ENCODE measurements at places on chromosomes 16 and 17.

- no peak for DNase-seq
Observed at GRCh38 chr16:23700509-23700908, 12.5 kb downstream of the ERN2 start.

- no peak for DNase-seq
Observed at GRCh38 chr17:35514564-35514963, 22.9 kb downstream of the SLFN12L start.

DNA sequence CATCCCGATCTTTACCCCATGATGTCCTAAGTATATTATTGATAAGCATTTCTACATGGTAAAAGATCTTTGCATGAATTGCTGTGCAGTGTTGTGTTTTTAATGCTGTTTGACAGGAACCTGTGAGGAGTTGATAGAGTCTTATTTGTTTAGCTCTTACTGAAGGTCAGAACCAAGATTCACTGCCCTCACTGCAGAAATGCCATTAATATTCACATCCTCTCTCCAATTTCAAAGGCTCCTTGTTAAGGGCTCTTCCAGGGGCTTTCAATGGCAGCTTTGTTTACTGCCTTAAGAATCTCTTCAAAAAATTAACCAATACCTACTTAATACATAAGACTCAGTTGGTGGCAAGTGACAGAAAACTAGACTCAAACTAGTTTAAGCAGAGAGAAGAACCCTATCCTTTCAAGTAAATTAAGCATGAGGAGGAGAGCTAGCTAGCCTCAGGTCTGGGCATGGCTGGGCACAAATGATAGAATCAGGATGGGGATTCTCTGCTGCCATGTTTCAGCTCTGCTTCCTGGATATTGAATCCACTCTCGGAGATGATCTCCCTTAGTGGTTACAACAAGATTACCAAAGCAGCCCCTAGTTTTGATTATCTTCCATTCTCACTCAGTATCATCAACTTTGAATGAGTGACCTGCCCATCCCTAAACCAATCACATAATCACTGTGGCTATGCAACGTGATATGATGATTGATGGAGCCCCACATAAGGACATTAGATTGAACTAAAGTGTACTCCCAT, 311.8 kb downstream of the CDH11 start:
- DNase-seq = no peak

DNA sequence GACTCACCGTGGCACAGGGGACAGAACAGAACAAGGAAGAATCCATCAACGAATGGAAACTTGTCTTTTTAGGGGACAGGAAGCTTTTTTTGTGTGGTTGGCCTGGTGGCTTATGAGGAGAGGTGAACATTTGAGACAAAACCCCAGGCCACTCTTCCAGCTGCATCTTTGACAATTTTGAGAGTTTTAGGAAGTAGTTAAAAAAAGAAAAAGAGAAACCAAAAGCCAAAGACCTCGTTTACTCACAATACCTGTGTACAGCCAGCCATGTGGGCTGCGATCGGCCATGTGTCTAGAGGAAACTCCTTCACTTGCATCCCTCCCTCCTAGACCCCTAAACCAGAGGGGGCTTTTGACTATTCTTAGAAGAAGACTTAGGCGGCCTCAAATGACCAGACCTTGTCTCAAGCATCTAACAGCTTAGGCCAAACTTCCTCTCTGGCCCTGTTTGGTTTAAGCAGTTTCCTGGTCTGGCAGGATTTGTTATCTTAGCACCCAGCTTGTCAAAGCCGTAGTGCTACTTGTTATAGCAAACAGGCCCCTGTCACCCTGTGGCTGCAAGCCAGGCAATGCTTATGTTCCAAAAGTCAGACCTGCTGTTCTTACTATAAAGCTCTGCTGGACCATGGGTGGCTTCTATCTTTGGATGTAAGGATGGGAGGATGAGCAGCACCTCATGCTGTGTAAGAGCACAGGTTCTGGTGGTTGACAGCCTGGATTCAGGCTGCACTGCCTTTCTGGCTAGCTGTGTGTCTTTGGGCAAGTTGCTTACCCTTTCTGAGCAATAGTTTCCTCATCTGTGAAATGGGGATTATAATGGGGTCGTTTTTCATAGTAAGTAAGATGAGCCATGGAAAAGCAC, 17.7 kb downstream of the KSR1 start:
- DNase-seq = no peak

DNA sequence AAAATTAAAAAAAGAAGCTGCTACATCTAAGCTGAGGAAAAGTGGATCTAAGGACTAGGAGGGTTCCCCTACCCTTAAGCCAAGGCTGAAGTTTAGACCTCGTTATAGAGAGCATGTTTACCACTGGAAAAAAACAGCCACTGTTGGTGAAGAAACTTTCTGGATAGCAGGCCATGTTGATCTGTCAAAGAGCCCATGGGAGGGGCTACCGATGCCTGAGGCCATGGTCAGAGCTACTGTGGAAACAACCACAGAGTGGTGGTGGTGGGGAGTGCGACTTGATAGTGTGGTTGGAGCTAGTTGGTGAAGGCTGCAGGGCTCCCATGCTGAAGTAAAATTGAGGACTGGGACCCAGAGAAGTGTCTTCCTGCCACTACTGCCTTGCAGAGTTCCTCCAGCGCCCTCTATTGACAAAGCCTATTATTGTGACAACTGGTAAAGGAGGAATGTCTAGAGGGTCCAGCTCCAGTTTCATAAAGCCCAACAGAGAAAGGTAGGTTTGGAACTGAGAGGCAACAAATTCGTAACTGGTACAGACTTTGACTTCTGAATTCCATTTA, 12.7 kb upstream of the FAM20A start:
- no peak for DNase-seq

GRCh38 chr16:12458591-12459358, 344.9 kb downstream of the CPPED1 start:
- no peak for DNase-seq

- DNase-seq = no peak
Observed at GRCh38 chr16:82345318-82345717, 175.3 kb upstream of the MPHOSPH6 start.

- no peak for DNase-seq
Observed at GRCh38 chr17:68870976-68871375, 84.2 kb downstream of the ABCA8 start.

DNA sequence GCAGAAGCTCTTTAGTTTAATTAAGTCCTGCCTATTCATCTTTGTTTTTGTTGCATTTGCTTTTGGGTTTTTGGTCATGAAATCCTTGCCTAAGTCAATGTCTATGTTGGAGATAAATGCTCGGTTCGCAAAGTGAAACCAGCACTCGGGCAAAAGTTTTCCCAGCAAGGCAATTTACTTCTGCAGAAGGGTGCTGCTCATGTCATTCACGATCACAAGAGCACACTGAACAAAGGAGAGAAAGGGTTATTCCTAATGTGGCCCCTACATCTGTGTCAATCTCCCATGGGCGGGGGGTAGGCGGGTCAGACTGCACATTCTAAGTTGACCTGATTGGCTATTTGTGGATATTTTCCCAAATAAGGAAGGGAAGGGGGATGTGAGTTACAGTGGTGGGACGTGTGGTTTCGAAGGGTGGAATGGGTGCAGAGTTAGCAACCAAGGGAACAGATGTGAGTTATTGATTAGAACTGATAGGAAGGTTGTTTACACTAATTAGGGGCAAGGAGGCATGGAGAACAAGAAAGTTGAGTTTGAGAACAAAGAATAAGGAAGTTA, 23.0 kb downstream of the ATF7IP2 start:
- DNase-seq = no peak

DNA sequence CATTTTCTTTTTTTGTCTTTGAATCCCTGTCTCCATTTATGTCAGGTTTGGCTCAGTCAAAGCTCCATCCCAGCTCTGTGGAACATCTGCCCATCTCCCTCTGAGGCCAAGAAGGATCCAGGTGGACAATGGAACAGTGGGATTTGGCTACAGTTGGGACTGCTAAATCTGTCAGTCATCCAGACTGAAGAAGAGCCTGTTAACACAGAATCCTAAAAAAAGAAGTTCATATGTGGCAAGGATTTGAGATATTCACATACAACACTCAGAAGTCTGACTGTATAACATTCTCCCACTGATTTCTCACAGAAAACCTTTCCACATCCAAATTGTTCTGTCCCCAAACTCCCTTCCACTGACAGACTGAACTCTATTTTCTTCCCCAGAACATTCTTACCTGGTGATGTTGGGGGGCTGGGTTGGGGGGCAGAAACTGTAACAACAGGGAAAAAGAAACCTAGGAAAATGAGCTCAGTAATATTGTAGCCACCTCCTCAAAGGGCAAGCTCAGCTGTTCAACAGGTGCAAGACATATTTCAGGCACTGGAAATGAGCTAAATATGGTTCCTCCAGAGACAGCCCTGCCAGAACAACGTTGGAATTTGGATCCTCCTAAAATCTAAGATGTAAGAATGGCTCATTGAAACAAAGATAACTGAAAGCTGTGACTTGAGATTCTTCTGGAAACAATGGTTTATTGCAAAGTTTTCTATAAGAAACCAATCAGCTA, 301.5 kb upstream of the CDH5 start:
- DNase-seq = no peak

Data from brain pericyte (primary cell).